ENCODE measurements at places on chromosomes 16 and 17.

- DNase-seq, result no peak
Observed at GRCh38 chr17:40437095-40437732, 6.0 kb upstream of the IGFBP4 start.

DNA sequence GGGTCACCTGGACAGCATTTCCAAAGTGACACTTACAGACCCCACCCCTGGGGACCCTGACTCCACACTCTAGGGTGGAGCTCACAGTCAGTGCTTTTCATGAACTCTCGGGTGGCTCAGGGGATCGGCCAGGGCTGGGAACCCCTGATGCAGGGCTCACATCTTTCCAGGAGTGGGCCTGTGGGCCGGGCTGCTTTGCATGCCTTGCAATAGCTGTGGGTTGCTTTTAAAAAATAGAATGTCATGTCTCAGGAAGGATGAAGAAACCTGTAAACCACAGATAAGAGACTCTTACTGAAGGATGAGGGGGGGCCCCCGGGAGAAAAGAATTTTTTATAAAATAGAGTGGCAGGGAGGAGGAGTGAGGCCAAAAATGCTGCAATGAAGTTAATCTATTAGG, 40.2 kb downstream of the RBFOX3 start:
- no peak for DNase-seq

DNA sequence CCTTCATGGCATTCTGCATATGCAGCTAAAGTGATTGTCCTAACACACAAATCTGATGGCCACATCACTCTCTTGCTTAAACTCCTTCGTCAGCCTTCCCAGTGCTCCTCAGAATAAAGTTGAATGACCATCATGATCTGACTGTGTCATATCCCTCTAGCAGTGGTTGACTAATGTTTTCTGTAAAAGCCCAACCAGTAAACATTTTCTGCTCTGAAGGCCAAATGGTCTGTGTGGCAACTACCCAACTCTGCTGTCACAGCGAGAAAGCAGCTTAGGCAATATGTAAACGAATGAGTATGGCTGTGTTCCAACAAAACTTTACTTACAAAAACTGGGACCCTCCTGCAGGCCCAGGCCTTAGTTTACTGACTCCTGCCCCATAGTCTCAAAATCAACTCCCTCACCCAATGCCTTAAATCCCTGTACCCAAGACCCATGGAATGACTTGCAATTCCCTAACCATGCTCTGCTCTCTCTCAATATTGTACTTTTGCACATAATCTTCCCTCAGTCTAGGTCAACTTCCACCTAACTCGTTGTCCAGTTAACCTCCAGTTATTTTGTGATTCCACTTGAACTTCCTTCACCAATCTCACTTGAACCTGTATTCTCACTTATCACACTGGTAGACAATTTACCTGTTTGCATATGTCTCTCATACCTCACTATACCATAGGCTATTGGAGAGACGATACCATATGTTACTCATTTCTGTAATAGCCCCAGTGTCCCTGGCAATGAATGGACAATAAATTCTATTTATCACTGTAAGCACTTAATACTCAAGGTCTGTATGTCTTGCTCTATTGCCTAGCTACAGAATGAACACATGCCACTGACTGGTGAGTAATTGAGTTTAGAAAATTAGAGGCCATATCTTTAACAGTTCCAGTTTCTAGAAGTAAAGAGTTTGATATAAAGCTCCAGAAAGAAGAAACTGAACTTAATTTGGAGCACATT, 29.1 kb downstream of the TMEM100 start:
- DNase-seq, result no peak

DNA sequence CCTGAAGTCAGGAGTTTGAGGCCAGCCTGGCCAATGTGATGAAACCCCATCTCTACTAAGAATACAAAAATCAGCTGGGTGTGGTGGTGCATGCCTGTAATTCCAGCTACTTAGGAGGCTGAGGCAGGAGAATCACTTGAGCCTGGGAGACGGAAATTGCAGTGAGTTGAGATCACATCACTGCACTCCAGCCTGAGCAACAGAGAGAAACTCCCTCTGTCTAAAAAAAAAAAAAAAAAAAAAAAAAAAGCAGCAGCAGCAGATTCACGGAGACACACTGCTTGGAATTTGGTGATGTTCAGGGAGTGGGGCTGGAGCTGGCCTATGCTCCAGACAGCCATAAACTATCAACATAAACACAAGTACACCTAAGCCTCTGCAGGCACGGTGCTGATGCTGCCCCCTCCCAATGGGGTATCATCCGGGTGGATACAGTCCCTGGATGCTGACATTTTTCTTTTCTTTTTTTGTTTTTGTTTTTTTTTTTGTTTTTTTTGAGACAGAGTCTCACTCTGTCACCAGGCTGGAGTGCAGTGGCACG, 39.6 kb upstream of the RHOT1 start:
- DNase-seq, result no peak

DNA sequence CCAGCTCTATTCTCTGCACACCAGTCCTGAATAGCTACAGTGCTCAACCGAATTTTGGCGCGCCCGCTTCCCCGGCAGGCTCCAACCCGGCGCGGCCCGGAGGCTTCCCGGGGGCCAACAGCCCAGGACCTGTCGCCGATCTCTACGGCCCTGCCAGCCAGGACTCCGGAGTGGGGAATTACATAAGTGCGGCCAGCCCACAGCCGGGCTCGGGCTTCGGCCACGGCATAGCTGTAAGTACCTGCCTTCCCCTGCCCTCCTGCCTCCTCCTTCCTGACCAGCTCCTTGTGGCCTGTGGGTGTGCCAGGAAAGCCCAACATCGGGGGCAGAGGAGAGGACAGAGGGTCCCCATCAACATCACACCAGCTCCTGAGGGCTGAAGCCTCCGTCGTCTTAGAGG, 70.2 kb downstream of the CCDC182 start:
- no peak for DNase-seq

DNA sequence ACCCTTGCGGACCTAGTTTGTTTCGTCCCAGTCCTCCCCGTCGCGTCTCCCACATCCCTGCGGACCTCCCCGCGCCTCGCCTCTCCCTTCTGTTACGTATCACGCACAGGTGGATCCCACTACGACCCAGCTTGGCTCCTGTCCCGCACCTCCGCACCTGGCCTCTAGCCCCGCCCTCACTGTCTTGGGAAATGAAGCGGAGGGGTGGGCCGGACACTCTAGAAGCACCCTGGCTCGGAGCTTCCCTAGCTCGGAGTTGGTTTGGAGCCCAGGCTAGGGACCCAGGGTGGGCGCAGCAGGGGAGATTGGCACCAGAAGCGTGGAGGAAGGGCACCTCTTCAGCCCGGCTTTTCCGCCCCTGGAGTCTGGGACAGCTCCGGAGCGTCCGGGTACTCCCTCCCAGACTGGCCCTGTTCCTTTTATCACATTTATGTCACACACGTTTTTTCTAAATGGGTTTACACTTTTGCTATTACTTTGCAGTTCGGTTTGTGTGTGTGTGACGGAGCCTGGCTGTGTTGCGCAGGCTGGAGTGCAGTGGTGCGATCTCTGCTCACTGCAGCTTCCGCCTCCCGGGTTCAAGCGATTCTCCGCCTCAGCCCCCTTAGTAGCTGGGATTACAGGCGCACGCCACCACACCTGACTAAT, 1.4 kb upstream of the CEMP1 start:
- DNase-seq, result peak; percentile 26

DNA sequence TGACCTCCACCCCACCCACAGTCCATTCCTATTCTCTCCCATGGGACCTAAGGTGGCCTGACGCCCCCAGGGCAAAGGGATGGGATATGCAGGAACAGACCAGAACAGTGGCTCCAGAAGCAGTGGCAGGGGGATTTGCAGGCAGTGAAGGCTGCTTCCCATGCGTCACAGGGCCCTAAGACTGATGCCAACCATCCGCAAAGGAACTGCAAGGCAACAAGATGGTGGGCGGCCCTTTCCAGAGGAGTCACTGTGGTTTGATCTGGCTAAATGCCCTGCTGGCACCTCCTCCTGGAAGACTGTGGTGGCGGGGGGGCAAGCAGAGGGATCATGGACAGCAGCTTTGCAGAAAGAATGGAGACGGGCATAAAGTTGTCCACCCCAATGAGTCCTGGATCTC, 4.4 kb upstream of the SLC39A11 start:
- DNase-seq, result peak; percentile 32

DNA sequence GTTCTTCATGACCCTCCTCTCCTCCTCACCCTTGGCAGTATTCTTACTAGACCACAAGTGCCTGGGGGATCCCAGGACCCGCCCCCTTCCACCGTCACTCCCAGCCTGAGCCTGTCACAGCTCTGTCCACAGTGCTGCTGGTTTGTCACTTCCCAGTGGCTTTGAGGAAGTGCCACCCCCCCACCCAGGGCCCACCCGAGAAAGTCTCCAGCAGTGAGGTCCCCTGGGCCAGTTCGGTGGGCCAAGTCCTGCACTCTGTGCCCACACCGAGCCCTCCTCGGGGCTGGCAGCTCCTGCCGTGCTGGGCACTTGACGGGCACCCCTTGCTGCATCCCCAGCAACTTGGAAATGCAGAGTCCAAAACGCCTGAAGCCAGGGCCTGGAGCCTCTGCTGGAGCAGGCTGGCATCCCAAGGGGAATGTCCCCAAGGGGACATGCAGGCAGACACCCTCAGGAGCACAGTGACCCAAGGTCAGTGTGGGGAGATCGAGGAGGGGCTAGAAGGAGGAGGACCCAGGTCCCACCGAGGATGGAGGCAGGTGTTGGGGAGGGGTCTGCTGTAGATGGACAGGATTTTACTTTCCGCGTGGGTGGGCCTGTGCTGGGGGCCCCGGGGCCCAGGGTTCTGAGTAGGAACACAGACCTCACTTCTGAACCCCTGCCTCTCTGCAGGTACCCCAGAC, 15.5 kb downstream of the MMP15 start:
- DNase-seq, result no peak

DNA sequence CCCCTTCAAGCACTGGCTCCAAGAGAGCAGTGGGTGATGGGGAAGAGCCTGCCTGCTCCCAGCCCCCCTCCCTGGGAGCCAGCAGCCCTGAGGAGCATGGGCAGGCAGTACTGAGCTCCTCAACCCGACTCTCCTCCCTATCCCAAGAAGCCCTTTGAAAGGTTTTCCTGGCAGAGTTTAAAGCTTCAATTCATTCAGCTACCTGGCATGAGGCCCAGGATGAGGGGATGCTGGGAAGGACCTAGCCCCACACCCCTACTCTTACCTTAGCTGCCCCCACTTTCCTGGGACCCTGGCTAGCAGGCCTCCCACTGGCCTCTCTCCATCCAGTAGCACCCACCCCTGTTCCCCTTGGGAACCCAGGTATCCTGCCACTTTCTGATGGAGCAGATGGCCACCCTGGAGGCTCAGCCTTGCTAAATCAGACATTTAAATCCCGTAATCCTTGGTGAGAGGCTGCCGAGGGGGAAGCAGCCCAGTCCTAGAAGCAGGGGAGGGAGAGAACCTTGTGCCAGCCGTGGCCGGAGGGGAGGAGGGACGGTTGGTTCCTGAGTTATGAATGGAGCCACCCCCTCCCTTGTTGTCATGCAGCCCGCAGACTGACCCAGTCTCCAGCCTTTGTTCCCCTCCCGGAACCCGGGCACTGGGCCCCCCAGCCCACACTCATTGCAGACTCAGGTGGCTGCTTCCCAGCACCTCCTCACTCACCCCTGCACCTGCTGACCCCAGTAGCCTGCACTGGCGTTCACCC, 17.1 kb downstream of the ATP1B2 start:
- no peak for DNase-seq

DNA sequence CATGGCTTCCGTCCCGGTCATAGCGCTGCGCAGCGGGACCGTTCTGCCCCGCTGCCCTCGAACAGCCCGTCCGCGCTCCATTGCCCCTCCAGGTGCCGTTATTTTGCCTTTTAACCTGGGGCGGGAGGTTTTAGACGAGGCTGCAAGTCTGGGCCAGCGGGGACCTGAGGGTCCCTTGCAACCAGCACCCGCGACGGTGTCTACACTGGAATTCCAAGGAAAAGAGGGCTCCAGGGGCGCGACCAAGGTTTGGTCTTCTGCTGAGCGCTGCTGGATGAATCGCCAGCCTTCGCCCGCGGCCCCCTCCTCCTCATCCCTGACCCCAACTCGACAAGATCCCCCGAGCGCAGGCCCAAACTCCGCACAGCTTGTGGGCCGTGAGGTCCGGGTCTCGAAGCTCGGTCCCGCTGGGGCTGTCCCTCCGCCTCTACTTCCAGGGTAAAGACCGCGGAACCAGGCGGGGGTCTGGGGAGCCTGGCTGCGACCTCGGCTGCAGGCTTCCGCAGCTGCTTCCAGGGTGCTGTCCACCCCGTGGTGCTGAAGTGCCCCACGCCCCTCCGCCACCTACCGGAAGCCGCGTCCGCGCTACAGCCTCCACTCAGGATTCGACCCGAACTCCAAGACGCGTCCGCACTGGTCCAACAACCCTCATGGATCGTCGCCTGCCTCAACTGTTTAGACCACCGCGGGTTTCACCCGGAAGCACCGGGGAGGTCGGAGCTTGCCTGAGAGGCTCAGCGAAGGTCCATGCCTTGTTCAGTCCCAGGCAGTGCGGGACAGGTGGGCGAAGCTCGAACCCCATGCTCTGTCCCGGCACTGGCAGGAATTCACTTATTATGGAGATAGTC, 10.1 kb upstream of the CA4 start:
- peak; percentile 44 for DNase-seq

GRCh38 chr17:76417499-76418143, 33.2 kb downstream of the SPHK1 start:
- DNase-seq, result peak; percentile 13

- DNase-seq, result peak; percentile 46
Observed at GRCh38 chr16:84557504-84557903, 53.0 kb upstream of the MEAK7 start.

- DNase-seq, result no peak
Observed at GRCh38 chr16:70686376-70687101, 686 bp upstream of the MTSS2 start.

- peak; percentile 43 for DNase-seq
Observed at GRCh38 chr16:31033709-31034492, 543 bp downstream of the STX4 start.

- no peak for DNase-seq
Observed at GRCh38 chr17:68034452-68034776, 1.1 kb upstream of the KPNA2 start.

DNA sequence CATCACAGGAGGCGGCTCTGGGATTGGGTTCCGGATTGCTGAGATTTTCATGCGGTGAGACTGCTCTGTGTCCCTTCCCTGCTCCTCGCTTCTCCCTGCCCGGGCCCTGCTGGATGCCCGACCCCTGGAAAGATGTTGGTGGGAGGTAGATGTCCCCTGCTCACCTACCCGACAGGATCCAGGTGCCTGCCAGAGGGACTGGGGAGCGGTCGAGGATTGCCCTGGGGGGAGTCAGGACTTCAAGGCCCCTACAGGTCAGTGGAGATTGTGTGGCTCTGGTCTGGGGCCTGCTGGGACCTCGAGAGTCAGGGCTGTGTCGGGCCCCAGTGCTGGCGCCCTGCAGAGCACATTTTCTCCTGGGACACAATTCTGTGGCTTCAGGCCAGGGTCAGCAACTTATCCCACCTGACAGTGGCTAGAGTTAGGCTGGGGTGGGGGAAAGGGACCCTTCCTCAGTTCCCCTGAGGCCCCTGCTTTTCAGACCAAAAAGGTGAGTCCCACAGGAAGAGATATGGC, 3.3 kb downstream of the DECR2 start:
- no peak for DNase-seq

DNA sequence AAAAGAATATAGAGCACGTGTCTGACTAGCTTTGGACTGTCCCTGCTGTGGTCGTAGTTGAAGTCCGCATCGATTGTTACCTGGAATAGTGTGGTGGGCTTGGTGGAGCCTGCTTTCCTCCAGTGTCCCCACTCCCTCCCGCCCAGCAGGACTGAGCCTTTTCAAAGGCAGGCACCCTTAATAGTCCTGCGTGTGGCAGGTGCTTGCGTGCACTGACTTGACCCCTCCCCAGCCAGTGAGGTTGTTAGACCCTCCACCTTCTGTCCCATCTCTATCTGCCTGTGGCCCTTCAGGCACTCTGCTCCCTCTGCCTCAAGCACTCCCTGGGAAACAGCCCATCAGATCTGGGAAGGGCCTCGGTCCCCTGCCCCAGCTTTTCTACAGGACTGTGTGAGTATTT, 36.6 kb downstream of the TMEM11 start:
- no peak for DNase-seq

GRCh38 chr16:88482630-88483391, 29.7 kb downstream of the ZFPM1 start:
- DNase-seq, result no peak
